ENCODE measurements at places on chromosomes 3 and 15.

DNA sequence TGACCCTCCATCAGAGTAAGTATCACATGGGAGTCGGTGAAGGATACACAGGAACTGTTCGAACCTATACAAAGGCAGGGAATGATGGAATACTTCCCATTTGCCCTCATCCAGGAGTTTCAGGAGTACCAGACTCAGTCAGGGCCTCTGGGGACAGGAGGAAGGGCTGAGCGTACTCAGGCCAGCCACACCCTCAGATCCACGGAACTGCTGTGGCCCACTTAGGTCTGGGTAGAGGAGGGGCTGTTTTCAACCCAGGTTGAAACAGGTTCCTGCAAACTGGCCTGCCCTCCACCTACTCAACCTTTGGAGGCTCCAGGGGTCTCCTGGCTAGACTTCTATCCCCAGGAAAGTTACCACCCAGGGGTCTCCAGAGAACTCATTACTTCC, 6.7 kb upstream of the IGDCC3 start:
- no peak for DNase-seq

DNA sequence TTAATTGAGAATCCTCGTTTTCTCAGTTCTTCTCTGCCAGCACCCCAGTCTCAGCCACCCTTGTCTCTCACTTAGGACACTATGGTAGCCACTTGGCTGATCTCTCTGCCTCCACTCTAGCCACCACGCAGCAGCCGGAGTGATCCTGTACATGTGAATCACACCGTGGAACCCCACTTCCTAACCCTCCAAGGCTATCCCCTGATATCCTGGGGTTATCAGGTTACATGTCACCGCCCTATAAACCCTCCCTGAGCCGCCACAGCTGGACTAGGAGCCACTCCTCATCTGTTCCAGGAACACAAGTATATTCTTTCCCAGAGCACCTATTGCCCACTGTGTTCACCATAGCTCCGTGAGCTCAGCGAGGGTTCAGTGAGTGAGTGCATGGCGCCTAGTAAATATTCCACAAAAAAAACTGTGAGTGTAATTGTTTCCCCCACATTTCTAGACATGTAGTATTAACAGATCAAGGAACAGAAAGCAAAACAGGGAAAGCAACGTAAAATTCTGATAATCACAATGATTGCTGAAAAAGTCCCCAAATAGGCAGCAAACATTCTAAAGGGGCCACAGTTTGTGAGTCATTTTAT, 661 bp upstream of the PARP14 start:
- DNase-seq, result no peak

DNA sequence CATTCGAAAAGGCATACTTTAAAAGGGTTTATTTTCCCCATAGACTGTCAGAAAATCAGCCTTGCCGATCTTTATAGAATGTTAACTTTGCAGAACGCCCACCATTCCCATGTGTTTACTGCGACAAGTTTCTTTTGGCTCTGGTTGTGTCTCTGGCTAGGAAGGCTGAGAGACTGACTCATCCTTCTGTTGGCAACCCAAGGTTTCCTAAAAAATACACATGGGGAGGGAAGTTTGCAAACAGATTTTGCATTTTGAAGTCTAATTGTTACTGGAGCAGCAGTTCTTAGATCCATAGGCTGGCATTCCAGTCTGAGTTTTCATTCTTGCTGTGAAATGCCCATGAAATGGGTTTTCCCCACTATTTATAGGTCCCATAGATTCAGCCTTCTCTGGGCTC, 37.9 kb upstream of the MINAR1 start:
- DNase-seq, result no peak

- no peak for DNase-seq
Measured at GRCh38 chr3:151283387-151283786, 5.0 kb upstream of the P2RY14 start.

- no peak for DNase-seq
Measured at GRCh38 chr15:92073044-92073785, 219.7 kb downstream of the SLCO3A1 start.

DNA sequence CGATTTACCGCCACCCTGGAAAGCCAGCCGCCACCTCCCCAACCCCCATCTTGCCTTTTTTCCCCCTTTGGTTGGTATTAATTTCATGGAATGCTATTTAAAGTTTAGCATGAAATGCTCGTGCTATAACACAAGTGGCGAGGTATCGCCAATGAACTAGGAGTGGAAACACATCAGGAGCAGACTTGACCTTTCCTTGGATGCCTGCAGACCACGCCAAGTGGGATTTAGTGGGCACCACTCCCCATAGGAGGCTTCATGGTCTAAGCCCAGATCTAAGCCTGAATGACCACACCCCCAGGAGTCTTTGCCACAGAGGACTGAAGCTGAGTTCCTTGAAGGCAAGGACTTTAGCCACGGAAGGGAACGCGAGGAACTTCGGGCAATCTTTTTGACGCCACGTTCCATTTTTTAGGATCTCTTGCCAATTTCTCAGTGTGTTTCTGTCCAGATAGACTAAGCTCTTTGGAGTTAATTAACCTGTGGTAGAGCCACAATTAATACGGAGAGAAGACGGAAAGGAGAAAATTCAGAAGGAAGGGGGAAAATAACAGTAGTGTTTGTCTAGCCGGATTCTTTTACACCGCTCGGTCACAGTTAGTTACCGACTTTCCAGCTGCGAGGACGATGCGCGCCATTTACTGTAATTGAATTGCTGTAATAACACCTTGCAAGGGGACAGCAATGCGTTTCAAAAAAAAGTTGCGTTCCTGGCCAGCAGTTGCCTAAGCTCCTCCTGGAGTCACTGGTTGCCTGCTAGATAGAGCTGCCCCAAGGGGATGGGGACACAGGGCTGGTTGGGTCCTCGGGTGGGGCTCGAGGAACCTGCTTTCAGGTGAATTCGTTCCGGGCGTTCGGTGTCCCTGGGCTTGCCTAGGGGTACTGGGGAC, 37.1 kb downstream of the NR2F2 start:
- DNase-seq, result no peak

GRCh38 chr3:8573342-8573926, 71.2 kb downstream of the SSUH2 start:
- DNase-seq, result no peak

DNA sequence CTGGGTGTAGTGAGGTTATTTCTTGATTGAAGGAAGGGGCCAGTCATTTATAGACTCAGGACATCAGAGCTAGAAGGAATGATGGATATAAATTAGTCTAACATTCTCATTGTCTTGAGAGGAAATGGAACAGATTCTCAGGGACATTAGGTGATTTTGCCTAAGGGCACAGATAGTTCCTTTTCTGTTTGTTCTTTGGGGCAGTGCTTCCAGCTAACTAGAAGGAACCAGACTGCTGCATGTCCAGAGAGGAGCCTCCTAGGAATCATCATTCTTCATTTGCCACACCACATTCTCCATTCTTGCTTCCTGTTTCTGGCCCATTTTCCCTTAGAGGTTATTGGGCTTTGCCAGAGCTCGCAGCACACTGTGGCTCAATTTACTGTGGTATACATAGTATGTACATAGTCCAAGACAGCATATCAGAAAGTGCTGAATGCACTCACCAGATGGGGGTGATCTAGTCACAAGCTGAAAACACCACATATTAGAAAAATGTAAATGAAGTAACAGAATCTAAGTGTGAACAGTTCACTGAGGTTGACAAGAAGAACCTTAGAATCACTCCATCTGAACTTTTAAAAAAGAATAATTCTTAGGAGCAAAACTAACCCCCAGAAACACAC, 62.7 kb upstream of the MYZAP start:
- DNase-seq, result no peak

DNA sequence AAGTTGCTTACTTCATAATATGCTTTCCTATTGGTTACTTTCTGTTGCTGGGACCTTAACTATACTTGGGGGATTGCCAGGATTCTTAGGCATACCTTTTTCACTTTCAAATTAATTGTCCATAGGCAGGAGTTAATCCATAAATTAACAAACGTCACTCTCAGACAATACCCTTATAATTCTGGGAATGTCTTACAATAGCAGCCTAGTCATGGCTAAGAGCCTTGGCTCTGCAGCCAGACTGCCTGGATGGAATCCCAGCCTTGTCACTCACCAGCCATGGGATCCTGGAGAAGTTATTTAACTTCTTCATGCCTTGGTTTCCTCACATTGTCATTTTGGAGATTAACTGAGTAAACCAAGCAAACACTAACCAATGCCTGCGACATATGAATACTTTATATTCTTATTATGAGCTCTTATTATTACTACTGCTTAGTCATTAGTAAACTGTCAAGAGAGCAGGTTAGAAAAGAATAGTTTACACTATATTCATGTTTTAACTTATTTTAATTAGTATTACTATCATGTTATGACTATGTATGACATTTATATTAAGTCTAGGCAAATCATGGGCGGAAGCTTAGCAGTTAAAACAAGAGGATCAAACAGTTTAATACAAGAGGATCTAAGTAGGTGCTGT, 29.0 kb downstream of the GYG1 start:
- no peak for DNase-seq

GRCh38 chr15:62770752-62771151, 271.8 kb upstream of the TPM1 start:
- DNase-seq, result no peak

GRCh38 chr15:80586161-80586560, 108.9 kb upstream of the ABHD17C start:
- DNase-seq, result no peak

- DNase-seq, result no peak
Measured at GRCh38 chr3:134311265-134311664, 60.6 kb upstream of the RYK start.

- DNase-seq, result no peak
Measured at GRCh38 chr3:194985031-194985578, 285.9 kb downstream of the XXYLT1 start.

DNA sequence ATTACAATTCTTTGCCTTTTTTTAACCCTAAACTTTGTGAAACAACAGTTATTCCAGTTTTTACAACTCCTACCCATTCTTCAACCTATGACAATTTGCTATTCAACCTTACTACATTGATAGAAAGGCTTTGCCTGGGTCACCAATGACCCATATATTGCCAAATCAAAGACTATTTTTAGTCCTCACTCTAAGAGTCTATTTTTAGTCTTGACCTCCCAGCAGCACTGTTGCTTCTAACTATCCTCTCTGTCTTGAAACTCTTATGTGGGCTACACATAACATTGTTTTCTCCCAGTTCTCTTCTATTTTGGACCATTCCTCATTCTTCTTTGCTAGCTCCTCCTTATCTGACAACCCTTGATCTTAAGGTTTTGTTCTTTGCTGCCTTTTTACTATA, 71.4 kb downstream of the C3orf80 start:
- DNase-seq, result no peak

DNA sequence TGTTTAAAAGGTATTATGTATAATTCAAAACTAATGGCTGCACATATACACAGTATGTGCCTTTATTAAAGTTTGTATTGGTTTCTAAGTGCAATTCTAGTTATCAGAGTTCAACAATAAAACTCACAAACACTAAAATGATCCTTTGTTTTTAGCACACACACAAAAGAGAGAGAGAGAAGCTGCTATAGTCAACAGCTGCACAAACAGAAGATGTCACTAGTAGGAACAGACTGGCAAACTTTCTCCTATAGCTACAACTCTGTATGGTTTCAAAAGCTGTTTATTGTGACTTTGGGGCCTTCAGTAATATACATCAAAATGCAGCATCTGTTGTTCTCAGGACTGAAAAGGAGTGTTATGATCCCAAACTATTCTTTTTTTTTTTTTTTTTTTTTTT, 6.1 kb downstream of the SECISBP2L start:
- no peak for DNase-seq
